ENCODE measurements at places on chromosomes 13 and 19.

DNA sequence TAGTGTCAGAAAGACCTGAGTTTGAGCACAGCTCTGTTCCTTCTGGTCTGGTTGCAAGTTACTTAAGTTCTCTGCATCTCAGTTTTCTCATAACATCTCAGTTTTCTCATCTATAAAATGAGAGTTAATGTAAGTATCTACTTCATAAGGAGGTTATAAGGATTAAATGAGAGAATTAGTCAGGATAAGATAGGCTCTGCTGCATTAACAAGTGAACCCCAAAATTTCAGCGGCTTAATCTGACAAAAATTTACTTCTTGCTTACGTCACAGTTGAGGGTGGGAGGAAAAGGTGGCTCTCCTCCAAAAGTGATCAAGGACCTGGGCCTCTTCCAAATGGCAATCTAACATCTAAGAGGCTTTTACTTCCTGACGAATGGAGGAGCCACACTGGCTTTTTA lies 31.5 kb upstream of the LRCH1 start:
- DNase-seq: no peak

DNA sequence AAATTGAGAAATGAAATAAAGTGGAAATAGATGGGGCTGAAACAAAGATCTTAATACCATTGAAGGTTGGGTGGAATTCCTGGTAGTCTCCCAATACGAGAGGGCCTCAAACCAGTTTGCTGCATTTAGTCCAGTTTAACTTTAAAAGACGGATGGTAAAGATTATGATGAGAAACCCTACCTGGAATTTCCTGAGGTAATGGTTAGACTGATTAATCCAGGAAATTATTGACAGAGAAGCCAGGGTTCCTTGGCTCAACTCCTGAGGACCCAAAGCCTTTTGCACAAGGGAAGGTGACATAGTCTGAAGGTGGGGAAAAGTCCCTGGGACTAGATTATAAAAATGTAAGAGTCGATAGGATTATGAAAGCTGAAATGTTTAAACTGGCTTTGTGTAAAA lies 133.2 kb upstream of the SLITRK5 start:
- no peak for DNase-seq

DNA sequence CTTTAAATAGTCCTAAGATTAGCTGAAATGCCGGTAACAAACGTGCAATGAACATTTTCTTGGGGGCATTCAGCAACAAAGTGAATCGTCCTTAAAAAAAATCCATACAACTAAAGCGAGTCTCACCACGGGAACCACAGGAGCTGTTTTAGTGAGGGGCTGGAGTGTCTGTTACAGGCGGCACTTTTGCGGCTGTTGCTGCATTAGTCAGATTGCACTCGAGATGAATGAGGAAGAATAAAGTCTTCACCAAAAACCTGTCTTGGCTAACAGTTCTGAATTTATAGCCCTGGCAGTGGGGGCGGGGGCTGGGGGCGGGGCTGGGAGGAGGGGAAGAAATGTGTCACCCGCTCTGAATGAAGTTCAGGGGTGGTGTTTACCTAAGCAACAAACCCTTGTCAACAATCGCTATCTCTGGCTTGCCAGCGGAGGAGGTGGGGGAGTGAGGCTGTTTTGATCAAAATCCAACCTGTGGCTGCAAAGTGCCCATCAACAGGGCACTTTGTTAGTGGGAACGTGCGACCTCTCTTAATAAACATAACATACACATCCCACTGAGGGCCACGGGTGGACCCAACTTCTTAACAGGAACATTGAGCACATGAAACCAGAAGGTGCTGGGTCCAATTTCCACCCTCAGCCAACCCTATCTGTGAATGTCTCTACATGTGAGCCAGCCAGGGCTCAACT lies 44.5 kb downstream of the RFX2 start:
- peak; percentile 49 for DNase-seq

DNA sequence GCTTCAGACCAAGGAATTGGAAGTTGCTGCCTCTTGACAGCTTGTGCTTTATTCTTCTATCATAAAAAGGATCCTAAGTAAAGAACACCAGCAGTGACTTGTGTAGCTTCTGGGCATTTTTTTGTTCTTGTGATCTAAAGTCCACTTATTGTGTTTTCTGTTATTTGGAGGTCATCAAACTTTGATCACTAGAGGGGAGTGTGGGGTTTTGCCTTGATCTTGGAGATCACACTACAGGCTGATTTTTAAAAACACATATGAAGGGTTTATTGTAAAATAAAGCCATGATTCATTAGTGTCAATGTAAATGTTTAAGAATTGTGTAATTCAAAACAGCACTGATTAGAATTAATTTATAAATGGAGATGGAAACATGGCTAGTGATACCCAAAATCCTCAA lies 328.7 kb upstream of the EDNRB start:
- no peak for DNase-seq

DNA sequence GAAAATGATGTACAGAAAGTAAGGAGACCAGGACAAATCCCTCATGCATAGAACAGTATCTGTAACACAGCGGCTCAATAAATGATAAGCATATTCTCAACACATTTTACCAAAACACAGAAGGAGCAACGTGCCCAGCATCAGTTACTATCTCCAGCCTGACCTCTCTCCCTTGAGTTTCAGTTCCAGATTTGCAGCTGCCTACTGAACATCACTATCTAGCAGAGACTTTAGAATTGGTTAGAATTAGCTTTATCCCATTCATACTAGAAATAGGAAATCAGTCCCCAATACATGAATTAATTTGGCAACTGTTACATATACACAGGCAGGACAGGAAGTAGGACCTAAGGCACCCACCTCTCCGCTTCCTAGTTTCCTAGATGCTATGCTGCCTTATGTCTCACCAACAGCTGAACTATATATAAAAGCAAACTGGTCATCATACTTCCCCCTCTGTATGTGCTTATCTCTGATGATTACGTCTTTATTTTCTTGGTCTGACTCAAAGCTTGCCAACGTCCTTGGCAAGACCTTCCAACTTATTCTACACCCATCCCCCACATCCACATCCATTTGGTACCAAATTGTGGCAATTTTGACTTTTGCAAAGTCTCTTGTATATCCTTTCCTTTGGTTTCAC lies 61.1 kb downstream of the SACS start:
- DNase-seq: no peak

DNA sequence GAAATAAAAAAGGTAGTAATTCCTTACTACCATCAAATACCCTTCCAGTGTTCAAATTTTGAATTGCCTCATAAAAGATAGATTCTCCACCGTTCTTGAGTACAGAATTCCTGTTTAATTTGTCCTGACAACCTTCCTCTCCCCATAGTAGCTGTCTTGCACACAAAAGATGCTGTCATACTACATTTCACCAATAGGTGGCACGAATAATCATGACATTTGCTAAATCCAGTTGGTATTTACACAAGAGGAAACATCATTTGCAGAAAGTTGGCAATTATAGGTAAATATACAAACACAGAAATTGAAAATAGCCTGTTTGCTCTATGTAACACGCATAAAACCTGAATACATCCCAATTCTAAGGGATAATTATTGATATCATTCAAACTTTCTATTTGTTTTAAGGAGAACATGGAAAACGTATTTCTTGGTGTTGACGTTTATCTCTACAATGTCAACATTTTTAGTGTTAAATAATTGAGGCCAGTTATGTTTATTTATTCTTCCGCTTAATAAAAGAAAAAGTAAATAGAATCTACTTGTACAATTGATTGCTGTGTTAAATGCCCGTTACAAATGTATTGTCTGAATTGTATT lies 58.3 kb upstream of the CLDN10 start:
- DNase-seq: peak; percentile 36

DNA sequence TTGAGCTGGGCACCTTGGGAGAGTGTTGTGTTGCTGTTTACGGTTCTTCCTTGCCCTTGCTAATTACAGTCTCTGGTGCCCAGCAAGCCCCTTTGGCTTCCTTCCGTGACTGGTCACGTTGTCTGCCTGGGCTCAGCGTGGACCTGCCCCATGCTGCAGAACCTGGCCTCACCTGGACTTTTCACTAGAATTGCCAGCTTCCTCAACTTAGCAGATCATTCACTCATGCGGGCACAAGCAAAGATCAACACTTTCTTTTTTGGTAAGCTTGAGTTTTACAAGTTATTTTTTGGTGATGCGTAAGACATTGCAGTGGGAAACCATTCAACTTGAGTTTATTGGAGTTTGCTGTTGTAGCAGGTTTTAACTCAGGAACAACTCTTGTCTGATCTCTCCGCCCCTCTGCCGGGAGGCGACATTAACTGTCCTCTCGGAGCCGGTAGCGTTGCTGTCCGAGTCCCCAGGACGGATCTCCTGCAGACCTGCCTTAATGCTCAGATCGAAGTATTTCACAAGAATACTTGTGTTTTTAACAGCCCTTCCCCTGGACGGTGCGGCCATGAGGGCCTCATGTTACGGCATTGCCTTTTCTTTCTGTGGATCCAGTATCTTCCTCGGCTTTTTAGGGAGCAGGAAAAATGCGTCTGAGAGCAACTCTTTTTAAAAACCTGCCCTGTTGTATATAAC lies 15.7 kb upstream of the TEX29 start:
- DNase-seq: no peak

GRCh38 chr13:114230117-114230516 lies 4.6 kb upstream of the CDC16 start:
- DNase-seq: no peak

- peak; percentile 77 for DNase-seq
Observed at GRCh38 chr19:23075031-23075733, 41.6 kb upstream of the ZNF730 start.

DNA sequence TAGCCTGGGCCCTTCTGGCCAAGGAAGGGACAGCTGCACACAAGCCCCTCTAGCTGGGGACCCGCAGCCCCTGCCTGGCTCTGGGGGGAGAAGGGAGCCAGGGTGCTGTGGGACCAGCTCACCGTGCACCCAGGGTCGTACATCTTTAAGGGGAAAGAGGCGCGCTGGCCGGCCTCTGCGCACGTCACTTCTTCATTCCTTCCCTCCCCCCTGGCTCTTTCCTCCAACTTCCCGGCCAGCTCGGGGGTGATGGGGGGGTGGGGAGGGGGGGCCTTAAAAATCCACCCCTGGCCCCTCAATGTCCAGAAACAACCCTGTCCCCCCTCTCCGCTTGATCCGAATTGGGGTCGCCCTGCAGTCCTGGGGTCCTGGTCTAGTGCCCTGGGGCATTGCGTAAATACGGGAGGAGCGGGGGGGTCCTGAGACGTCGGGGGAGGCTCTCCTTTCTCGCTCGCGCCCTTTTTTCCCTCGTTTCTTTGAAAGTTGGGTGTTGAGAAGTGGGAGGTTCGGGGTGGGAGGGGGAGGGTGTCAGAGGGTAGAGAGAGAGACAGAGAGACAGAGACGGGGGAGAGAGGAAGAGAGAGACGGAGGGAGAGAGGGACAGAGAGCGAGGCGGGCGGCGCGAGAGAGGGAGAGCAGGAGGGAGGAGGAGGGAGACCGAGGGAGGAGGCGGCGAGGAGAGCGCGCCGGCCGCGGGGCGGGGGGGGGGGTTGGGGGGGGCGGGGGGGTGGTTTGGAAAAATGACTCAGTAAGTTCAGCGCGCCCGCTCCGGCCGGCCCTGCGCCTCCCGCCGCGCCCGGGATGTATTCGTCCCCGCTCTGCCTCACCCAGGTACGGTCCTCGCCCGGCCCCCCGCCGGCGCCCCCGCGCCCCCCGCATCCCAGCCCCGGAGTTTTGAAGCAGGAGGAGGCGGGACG lies at the start of gene NFIC:
Gene NFIC (plus strand): TSS at position 748 of the 917 bp plus-strand sequence. CDS start 54 bp downstream, at position 802.
- peak; percentile 85 for DNase-seq

- no peak for DNase-seq
Observed at GRCh38 chr13:111062305-111062704, 52.8 kb upstream of the ARHGEF7 start.

GRCh38 chr13:40233731-40234195 lies 432.7 kb downstream of the FOXO1 start:
- DNase-seq: peak; percentile 77

DNA sequence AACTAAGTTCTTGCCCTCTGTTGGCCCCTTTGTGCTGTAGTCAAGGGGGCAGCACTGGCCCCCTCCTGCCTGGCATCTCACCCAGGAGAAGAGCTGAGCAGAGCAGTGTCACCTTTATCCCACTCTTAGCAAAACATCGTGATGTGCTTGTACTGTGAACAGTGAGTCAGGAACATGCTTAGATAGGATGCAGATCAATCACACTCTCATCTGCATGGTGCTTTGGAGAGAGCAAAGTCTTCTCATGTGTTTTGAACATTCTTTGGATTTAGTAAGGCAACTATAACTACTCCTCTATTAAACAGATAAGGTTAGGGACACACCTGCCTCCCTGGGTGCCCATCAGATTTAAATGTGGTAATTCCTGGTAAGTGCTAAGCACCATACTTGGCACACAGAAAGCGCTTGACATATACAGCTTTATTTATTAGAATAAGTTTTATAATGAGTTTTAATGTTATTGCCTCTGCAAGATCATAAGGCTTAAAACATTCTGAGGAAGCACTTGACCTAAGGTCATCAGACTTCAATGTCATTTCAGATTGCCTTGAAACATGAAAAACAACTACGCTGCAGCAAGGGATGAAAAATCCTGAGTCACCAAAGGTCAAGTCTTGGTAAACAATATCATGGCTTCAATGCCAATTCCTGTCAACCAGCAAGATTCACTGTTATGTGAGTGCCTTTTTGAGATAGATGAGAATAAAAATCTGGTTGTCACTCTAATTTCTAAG lies 82.4 kb upstream of the IRS2 start:
- DNase-seq: no peak

DNA sequence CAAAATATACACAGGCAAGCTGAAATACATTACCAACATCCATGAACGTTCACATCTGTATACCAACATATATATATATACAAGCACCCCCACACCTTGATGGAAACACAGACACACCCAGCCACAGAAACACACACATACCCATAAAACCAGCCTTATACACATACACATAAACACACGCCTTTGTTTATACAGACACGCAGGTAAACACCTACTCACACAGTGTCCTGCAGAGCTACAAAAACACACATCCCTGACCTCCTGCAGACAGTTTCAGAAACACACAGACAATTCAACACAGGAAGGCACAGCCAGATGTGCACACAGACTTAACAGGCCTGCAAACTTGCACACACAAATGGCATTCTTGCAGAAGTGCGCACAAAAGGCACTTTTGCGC lies 21.3 kb upstream of the IRGC start:
- no peak for DNase-seq

DNA sequence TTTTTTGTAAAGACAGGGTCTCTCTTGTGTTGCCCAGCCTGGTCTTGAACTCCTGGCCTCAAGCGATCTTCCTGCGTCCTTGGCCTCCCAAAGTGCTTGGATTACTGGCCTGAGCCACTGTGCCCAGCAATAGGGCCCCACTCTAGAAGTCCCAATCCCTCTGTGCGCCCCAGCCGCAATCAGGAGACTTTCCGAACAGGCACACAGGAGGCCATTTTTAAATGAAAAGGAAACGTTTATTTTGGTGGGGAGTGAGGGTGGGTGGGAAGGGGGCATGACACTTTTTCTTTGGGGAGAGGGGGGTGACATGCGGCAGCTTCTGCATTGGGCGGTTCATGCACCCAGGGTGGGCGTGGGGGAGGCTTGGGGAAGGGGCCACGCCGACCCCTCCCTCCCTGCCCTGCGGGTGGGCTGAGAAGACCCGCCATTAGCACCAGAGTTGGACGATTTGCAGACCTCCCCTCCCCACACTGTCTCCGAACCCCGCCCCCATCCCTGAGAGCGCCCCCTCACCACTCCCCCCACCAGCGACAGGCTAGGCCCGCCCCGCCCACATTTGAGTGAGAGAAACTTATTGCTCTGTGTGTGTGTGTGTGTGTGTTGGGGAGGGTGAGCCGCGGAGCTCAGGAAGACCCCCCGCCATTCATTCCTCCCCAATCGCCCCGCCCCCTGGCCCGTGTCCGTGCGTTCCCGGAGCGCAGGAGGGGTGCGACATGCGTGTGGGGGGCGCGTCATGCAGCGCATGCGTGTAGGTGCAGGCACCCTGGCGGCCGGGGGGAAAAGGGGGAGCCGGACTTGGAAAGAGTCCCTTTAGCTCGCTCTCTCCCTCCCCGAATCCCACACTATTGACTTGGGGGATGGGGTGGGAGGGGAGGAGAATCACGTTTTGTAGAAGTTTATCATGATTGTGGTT lies 17.2 kb downstream of the KCNC3 start:
- no peak for DNase-seq
